ENCODE measurements at places on chromosomes 3 and 15. TPM values are rescaled to one million over a fixed set of nuclear protein-coding genes. Genes with fewer than 3 reads are reported as not detected.

The UBAP1L gene
- polyA plus RNA-seq: 0.96 TPM

The TRPM1 gene
- not detected for polyA plus RNA-seq

The CADM2 gene
- polyA plus RNA-seq: 0.07 TPM

The ABI3BP gene
- polyA plus RNA-seq: 1.8 TPM

The SPINT1 gene
- polyA plus RNA-seq: 0.80 TPM

The HRG gene
- not detected for polyA plus RNA-seq

The ZNF662 gene
- not detected for polyA plus RNA-seq

The LHFPL4 gene
- polyA plus RNA-seq: 0.18 TPM

The MAP6D1 gene
- polyA plus RNA-seq: 0.68 TPM

The C3orf52 gene
- polyA plus RNA-seq: 7.0 TPM

The LRRC34 gene
- polyA plus RNA-seq: not detected

The MANF gene
- 67.1 TPM for polyA plus RNA-seq

The PDZRN3 gene
- polyA plus RNA-seq: not detected

DNA sequence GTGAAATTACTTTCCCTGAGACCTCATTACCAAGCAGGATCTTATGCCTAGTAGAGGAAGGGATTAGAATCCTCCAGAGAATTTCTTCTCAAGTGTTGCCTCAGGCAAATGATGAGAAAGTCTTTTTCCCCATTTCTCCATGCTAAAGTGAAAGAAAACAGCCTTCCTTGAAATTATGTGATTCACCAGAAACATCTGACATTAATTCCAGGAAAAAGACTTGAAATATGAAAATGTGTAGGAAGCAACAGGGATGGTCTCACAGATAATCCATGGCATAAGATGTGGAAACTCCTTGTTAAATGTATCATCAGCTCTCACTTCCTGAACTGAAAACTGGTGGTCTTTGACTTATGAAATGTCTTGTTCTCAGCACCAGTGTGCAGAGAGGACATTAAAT is 17.9 kb upstream of the ABI3BP start:
- DNase-seq: no peak

DNA sequence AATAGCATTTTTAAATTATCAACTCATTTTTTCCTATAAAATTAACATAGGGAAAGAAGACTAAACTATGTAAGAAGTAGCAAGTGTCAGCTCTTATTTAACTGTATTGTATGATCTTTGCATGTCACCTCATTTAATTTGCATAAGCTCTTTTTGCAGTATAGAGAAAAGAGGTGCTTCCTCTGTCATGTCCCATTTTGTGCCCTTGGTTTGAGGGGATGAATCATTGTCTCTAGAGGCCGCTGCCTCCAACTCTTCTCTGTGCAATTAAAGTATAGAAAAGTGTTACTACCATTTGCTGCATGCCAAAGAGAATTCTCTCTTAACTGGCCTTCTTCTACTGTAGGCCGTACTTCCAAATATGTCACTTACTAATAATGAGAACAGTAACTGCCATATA is 93.4 kb downstream of the LRRC28 start:
- DNase-seq: no peak

DNA sequence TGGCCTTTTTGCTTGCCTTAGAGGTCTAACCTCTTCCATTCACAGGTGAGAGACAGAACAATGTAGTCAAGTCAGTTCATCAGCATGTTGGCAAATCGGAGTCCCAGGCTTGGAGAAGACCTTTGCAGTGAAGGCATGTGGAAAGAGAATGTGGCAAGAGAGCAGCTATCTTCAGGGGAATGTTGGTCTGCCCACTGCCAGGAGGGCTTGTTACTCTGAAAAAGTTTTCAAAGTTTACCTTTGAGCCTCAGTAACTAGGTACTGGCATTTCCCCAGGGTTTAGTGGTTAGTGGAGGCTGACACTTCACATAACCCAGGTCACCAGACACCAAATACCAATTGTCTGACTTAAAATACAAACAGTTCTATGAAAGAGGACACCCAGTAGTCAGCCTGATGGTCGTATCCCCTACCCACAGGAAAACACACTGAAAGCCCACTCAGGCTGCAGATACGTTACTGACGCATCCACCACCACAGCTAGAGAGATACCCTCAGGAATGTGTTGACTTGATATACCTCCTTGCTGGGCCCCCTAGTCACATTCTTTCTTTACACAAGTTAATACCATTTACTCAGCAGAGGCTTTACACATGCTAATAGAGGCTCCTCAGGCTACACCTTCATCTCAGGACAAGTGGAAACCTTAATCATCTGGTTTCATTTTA is 9.7 kb upstream of the ARID3B start:
- DNase-seq: no peak

- DNase-seq: no peak
Measured at GRCh38 chr3:183699238-183699947, 1.8 kb downstream of the YEATS2 start.

DNA sequence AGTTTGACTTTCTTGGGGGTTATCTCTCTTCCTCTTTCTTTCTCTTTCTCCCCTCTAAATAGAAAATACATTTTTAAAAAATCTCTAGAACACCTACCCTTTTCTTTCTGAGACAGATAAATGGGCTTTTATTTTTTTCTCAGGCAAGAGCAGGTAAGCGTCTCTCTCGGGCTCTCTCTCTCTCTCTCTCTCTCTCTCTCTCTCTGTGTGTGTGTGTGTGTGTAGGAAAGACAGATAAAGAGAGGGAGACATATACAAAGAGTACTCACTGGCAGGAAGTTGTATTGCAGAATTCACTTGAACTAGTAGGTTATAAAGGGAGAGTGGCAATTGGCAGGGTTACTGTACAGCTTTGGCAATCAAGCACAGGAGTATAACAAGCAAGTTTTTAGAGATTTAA is 118.1 kb upstream of the LSAMP start:
- DNase-seq: no peak

DNA sequence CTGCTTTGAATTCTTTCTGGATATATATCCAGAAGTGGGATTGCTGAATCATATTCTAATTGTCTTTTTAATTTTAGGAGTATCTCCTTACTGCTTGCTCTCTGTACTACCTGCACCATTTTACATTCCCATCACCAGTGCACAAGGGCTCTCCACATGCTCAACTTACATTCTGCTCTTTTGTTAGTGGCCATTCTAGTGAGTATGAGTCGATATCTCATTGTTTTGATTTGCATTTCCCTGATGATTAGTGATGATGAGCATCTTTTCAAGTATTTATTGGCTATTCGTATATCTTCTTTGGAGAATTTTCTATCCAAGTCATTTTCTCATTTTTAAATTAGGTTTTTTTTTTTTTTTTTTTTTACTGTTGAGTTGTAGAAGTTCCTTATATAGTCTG is 29.5 kb downstream of the PFN2 start:
- DNase-seq: no peak

- peak; percentile 69 for DNase-seq
Measured at GRCh38 chr3:132135628-132136333, 101.0 kb upstream of the CPNE4 start.

DNA sequence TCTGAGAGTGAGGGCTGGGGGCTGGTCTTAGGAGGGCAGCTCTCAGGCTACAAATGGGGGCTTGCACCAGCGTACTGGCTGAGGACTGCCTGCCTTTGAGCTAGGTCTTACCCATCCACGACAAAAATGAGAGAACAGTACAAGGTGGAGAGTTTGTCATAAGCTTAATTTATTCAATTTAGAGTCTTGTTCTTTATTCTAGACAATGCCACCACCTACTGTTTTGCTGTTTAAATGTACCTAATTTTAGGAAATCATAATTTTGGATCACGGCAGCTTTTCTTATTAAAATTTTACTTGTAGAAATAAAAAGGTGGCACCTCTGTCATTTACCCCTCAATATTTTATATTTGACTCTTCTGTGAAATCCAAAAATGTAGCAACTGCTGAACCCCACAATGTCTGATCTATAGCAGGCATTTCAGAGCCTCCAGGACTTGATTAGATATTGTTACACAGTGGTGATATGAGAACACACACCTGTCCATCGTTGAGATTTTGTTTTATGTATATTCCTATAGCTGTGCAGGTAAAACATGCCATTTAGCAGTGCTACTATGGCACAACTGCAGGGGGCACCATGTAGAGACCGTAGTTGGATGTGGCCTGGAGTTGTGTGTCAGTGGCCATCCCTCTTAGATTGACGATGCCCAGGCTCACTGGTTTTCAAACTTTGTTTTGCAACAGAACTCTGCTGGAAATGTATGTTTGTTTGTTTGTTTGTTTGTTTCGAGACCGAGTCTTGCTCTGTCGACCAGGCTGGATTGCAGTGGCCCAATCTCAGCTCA is 88.6 kb downstream of the SLCO3A1 start:
- DNase-seq: no peak

- no peak for DNase-seq
Measured at GRCh38 chr3:4885316-4885715, 93.9 kb upstream of the BHLHE40 start.

DNA sequence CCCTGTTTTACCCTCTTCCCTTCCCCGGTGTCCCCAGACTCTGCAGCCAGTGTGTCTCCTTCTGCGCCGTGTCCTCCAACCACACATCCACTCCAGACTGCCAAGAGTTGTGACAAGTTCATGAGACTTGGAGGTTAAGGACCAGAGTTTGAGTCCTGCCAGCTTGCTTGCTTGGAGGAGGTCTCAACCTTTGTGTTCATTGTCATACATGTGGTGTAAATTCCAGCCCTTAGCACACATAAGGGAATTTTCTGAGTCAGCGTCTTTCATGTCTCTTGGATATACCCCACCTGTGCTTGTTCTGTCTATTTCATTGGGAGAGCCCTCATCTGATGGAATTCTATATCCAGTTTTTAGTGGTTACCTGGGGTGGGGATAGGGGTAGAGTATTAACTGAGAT is 13.3 kb downstream of the CORO2B start:
- no peak for DNase-seq

DNA sequence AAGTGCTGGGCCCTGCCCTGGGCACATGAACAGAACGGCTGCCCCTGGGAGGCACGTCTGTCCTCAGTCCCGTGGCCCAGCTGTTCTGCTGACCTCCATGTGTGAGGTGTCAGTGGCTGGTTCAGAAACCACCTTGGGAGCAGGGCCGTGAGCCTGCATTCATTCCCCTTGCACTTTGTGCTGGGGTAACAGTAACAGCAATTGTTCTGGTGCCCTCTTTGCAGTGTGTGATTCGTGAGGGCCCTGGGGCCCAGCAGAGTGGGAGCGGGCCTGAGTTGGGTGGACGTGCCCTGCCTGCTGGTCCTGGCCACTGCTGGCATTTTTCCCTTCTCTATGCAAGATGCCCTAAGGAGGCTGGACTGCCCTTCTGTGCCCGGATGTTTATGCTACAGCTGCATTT is 50.4 kb upstream of the MYZAP start:
- no peak for DNase-seq

DNA sequence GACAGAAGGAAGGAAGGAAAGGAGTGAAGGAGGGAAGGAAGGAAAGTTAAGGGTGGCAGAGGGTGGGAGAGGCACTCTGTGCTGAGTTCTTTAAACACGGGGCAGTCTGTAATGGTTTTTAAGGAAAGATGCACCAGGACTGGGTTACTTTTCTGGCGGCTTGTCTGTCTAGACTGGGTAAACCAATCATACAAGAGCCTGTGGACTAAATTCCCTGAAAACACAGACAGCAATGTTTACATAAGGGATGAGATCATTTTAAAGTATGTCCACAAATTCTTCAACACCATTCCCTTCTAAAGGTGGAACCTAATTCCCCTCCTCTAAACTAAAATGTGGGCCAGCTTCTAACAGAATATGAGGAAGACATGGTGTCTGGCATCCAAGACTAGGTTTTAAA is 235.5 kb upstream of the IGF1R start:
- peak; percentile 40 for DNase-seq

GRCh38 chr3:11604139-11604892 is 39.4 kb downstream of the VGLL4 start:
- DNase-seq: no peak

DNA sequence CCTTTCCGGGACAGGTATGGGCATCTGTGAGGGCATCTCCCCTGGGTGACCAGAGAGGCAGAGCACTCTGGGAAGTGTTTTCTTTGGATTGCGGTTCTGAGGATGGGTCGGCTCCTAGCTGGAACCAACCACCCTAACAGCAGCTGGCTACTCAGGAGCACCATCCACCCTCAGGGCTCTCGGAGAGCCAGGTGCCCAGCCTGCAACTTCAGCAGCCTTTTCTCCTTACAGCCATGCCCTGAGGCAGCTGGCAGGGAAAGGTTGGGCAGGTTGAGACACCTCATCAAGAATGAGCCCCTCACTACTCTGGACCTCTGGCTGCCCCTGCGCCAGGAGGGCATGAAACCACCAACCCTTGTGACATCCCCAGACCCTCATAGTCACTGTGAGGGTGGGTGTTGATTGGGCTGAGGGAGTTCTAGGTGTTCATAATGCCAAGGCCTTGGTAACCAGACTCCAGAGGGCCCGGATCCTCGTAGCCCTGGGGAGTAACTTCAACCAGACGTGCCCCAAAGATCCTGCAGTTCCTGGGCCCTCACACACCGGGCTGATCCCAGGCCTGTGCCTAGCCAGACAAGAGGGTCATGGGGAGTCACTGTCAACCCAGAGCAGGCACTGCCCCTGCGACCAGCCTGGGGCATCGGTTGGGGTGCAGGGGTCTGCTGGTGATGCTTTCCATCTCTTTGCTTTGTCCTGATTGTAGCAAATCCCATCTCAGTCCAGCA is 114.4 kb upstream of the ABHD17C start:
- DNase-seq: no peak

DNA sequence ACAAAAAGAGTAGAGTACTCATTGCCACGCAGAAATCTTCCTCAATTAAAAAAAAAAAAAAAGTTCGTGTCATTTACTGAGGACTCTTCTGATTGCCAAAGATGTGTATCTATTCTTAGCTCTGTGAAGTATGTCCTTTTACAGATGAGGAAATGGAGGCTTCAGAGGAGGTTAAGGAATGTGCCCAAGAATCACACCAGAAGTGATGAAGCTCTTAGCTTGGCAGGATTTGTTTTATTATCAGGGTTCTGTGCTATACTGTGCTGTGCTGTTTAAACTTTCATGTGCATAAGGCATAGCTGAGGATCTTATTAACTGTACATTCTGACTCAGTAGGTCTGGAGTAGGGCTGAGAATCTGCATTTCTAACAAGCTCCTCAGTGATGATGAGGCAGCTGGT is 665.2 kb upstream of the ADAMTS9 start:
- DNase-seq: no peak

DNA sequence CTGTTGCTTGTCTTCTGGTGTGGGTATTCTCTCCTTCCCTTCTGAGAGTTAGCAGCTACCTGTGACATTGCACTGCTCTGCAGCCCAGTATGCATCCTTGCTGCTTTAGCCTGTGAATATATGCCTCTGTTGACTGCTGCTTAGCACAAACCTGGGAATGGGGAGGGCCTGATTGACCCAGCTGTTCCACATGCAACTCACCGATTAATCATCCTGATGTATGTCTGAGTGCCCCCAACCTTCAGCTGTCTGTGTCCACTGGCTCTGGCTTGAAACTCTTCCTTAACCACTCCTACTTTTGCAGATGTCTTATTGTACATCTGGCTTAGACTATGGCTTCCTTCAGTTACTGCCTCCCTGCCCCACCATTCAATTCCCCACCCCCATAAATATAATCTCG is 119.1 kb downstream of the RASA2 start:
- no peak for DNase-seq
